ENCODE measurements at places on chromosomes 7 and 10. TPM values are rescaled to one million over a fixed set of nuclear protein-coding genes. Genes with fewer than 3 reads are reported as not detected.

Gene GALNT11
- total RNA-seq: 53.7 TPM

Gene C10orf95
- total RNA-seq: not detected

Gene EIF5AL1
- 0.81 TPM for total RNA-seq

Gene PRKCQ
- total RNA-seq: 6.3 TPM

Gene SEM1
- total RNA-seq: 228 TPM

Gene DOCK1
- total RNA-seq: 28.9 TPM

Gene GFRA1
- 1.7 TPM for total RNA-seq

Gene SCIN
- total RNA-seq: 0.37 TPM

Gene HPS6
- total RNA-seq: 6.3 TPM

Gene PRSS37
- total RNA-seq: not detected

Gene TAS2R3
- 0.08 TPM for total RNA-seq

Gene TBC1D12
- total RNA-seq: 4.1 TPM

GRCh38 chr10:31321396-31321941 lies 2.5 kb downstream of the ZEB1 start:
- no peak for DNase-seq

- no peak for DNase-seq
Measured at GRCh38 chr7:112069879-112070321, 136.3 kb downstream of the DOCK4 start.

GRCh38 chr10:64636461-64636860 lies 1115.3 kb downstream of the REEP3 start:
- no peak for DNase-seq

- no peak for DNase-seq
Measured at GRCh38 chr10:125002423-125003145, 60.7 kb downstream of the ZRANB1 start.

DNA sequence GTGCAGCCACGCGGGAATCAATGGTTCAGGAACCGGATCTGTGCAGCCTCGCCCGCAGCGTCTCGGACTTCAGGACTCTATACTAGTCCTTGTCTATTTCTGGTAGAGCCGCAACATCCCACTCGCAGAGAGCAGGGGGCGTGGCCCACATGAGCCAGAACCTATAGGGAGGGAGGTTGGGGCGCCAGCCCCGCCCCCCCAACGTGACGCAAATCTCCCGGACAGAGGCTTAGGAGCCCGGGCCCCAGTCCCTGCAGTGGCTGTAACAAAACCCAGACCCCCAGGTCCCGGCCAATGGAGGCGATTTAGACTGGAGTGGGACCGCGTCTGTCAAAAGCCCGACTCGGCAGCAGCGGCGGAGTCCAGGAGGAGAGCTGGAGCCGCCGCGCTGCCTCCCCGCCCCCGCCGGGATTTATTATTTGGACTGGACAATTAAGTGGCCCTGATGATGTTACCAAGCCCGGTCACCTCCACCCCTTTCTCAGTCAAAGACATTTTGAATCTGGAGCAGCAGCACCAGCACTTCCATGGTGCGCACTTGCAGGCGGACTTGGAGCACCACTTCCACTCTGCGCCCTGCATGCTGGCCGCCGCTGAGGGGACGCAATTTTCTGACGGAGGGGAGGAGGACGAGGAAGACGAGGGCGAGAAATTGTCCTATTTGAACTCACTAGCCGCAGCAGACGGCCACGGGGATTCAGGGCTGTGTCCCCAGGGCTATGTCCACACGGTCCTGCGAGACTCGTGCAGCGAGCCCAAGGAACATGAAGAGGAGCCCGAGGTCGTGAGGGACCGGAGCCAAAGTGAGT lies at the start of gene NKX2-3:
NKX2-3 (plus strand) TSS at position 256 of the 809 bp plus-strand sequence; CDS start at position 446, 190 bp downstream.
- no peak for DNase-seq

DNA sequence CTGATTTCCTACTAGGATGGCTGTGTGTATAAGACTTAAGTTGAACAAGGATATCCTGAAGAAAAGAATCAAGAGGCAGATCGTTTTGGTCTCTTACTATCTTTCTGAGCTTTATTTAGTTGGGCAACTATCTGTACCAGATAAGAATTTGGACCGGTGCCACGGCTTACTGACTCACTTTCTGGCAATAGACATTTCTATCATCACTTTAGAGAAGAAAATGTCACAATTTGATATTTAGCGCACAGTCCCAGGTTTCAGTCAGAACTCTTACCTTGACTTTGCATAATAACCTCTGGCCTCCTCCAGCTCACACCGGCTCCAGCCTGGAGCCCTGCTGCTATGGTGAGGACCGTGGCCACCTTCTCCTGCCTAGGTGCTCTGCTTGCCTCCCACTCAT lies 218.2 kb upstream of the MDFIC start:
- DNase-seq: no peak

DNA sequence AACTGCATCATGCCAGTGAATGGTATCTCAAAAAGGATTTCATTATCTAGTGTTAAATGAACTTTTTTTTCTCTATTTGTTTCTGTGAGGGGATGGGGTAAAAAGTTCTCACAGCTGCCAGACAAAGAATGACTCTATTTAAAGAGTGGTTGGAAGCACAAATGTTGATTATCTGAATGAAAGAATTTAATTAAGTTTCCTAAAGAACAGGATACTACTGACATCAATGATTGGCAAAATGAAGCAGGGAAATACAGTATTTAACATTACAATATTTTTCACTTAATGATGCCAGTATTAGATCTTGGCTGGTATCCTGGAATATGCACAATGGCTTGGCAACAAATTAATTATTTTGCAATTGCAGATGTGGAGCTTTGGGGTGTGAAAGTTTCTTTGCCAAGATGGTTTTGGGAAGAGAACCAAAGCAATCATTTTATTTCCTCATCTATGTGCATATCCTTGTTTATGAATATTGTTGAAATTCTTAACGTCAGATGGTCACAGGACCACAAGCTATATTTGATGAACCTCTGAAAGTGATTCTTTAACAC lies 336.8 kb downstream of the ARL4A start:
- no peak for DNase-seq

DNA sequence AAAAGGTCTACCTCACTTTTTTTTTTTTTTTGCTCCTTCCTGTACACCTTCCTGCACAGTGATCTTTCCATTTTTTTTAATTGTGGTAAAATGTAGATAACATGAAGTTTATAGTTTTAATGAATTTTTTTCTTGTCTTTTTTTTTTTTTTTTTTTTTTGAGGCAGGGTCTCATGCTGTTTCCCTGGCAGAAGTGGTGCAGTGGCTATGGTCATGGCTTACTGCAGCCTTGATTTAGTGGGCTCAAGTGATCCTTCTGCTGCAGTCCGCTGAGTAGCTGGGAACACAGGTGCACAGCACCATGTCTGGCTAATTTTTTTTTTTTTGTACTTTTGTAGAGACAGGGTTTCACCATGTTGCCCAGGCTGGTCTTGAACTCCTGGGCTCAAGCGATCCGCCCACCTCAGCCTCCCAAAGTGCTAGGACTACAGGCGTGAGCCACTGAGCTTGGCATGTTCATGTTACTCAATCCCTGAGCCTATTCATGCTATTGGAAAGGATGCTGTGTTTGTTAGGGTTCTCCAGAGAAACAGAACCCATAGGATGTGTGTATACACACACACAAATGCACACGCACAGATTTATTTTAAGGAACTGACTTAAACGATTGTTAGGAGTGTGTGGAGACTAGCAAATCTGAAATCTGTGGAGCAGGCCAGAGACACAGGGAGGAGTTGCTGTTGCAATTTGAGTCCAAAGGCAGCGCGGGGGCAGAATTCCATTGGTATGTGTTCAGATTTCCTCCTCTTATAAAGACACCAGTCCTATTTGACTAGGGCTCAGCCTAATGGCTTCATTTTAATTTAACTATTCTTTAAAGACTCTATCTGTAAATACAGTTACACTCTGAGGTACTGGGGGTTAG lies 29.1 kb downstream of the GALNT11 start:
- DNase-seq: no peak

GRCh38 chr10:14855453-14855852 lies 17.3 kb downstream of the HSPA14 start:
- no peak for DNase-seq

DNA sequence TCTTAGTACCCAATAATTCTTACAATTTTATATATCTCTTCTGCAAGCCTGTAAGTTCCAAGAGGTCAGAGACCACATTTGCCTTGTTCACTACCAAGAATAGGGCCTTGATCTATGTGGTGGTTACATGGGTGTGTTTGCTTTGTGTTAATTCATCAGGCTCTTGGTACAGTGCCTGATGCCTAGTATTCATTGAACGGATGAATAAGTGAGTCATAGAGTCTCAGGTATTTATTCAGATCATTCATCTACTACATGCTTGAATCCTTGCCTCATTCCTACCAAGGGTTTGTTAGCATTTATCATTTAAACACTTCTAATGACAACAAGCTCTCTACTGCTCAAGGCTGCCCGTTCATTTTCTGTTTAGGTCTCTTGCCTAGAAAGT lies 11.3 kb upstream of the SGPL1 start:
- DNase-seq: no peak

- DNase-seq: no peak
Measured at GRCh38 chr10:76721891-76722505, 915.6 kb downstream of the KCNMA1 start.

GRCh38 chr10:100620087-100620835 lies 84.5 kb downstream of the HIF1AN start:
- no peak for DNase-seq

- no peak for DNase-seq
Measured at GRCh38 chr7:50957431-50957830, 174.7 kb upstream of the GRB10 start.

GRCh38 chr10:99975106-99975829 lies 34.5 kb downstream of the DNMBP start:
- DNase-seq: no peak

DNA sequence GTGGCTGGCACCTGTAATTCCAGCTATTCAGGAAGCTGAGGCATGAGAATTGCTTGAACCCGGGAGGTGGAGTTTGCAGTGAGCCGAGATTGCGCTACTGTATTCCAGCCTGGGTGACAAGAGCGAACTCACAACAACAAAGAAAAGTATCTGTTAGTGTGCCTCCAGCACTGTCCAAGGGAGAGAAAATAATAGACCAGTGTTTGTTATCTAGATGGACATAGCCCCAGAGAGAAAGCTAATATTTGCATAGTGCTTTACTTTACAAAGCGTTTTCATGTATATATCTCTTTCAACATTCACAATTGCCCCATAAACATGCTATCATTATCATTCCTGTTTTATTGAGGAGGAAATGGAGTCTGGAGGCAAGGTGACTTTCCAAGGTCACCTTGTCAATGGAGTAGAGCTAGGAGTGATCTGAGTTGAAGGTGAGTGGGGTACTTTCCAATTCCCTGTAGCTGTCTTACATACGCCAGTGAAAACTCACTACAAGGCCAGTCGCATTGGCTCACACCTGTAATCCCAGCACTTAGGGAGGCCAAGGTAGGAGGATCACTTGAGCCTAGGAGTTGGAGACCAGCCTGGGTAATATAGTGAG lies 49.7 kb upstream of the KIF5B start:
- DNase-seq: no peak

DNA sequence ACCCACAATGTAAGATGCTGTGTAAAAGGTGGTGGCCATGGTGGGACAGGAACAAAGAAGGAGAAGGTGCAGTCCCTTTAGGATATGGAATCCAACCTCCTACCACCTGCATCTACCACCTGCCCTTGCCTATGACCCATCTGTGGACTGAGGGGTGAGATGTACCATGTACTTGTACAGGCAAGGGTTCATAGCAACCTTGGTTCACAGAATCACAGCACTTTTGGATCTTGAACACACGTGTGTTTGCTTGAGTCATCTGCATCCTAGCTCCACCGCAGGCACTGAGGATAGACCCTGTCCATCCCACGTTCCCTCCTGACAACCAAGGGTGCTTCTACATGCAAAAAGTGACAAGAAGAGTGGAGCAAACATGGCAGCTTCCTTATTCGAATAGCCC lies 162.3 kb downstream of the GFRA1 start:
- DNase-seq: no peak

- DNase-seq: peak; percentile 48
Measured at GRCh38 chr10:73827346-73828089, 16.1 kb upstream of the NDST2 start.

DNA sequence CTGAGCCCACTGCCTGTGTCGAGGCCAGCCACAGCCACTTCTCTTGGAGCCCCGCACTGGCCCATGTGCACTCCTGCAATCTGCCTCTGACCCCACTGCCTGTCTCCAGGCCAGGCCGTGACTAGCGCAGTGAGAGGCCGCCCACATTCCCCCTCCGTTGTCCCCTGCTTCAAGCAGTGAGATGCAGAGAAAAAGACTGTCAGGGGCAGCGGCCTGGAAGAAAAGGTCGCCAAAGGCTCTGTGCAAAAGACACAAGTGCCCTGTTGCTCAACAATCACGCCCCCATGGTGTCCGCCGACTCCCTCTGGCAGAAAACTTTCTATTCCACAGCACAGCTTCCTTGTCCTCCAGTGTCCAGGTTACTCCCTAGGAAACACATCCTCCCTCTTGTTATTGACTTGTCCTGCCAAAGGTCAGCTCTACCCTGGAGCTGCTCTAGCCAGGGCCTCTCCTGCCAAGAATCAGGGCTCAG lies 9.9 kb downstream of the FAM131B start:
- no peak for DNase-seq

DNA sequence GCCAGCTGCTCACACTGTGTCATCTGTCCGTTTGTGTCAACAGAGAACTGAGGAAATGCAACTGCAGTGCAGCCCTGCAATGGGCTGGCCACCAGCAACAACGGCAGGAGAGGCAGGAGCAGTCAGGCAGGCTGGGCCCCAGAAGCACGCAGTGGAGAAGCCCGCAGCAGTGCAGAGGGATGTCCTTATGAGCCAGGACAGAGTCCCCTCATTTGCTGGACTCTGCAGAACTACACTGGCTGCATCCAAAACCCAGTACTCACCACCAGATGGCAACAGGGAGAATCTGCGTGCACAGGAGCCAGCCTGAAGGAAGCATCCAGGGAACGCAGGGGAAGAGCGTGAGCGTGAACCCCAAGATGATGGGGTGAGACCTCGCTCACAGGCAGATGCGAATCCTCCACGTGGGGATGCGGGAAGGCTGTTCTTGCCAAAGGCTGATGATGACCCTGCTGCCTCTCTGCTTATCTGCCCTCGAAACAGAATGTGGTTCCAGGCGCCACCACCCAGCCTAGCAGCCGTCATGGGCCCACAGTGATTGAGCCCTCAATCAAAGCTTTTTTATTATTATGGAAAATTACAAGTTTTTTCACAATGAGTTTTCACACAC lies 232.1 kb downstream of the PTPRN2 start:
- peak; percentile 42 for DNase-seq

DNA sequence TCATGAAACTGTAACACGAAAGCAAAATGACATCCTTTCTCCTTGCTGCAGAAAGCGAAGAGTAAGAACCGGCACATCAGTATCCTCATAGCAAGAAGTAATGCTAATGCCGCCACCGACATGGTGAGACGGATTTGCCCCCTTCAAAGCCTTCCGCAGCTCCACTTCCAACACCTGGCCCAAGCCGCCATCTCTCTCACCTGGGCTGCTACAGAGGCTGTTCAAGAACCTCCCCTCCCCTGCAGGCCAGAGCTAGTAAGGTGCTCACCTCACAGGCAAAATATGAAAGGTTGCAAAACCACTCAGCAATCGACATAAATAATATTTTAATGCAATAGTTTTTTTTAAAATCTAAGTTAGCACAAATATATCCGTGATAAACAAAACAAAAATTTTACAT lies 123.9 kb upstream of the FRMD4A start:
- DNase-seq: no peak

DNA sequence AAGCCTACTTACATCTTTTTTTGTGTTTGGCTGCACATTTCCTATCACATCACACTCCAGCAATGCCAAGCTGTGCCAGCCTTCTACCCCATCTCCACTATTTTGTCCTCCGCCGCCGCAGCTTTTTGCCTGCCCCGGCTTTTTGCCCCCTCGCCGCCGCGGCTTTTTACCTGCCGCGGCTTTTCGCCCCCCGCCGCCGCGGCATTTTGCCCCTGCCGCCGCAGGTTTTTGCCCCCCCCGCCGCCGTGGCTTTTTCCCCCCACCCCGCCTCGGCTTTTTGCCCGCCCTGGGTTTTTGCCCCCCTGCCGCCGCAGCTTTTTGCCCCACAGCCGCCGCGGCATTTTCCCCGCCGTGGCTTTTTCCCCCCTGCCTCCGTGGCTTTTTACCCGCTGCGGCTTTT lies 506.0 kb downstream of the ZNF37A start:
- DNase-seq: no peak
